ENCODE measurements at places on chromosomes 12 and 14. TPM values are rescaled to one million over a fixed set of nuclear protein-coding genes. Genes with fewer than 3 reads are reported as not detected.

DNA sequence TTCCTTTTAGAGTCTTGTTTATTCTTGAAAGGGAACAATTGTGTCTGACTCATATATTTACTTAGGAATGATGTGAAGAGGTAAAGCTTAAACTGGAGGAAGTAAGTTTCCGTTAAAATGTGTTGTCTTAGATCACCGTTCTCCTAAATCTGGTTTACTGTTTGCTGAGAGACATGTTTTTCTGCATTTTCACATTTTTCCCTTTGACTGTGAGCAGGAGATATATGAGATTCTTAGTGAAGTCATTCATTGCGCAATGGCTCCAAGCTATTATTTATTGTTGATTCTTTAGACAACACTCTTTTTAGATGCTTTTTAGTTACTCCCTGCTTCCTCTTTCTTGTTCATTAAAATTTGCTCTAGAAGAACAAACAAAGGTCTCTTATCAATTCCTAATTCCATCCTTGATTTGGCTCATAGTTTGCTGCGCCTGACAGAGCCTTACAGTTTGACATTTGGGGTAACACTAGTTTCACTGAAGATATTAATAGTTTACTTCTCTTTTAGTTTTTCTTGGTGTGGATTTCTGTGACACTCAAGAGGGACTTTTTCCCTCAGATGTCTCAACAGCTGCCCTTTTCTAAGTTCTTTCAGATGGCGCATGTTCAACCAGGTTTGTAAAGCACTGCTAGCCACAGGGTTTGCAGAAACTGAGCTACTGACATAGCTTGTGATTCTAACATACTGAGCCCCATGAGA is 11.4 kb downstream of the CLECL1 start:
- DNase-seq: no peak

GRCh38 chr12:54596526-54596946 is 8.1 kb upstream of the PPP1R1A start:
- DNase-seq: peak; percentile 15

GRCh38 chr12:131574395-131574771 is 136.5 kb upstream of the SFSWAP start:
- DNase-seq: no peak

- no peak for DNase-seq
Observed at GRCh38 chr12:91094032-91094662, 17.1 kb downstream of the LUM start.

- no peak for DNase-seq
Observed at GRCh38 chr14:102075155-102075554, 11.7 kb downstream of the HSP90AA1 start.

DNA sequence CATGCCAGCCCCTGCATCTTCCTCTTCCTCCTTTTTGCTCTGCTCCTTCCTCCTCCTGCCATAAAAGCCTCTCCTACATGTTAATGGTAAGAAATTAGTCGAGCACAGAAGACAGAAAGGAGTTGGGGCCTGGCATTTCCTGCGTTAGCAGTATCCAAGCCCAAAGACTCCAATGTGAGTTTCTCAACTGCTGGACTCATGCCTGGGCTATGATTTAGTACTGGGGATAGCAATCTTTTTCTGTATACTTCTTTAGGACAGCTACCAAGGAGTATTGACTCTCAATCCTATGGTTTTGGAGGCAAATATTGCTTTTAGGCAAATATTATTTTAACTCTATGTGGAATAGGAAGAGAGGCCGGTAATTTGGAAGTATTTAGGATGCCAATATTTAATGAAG is 18.0 kb upstream of the SLC38A4 start:
- no peak for DNase-seq

DNA sequence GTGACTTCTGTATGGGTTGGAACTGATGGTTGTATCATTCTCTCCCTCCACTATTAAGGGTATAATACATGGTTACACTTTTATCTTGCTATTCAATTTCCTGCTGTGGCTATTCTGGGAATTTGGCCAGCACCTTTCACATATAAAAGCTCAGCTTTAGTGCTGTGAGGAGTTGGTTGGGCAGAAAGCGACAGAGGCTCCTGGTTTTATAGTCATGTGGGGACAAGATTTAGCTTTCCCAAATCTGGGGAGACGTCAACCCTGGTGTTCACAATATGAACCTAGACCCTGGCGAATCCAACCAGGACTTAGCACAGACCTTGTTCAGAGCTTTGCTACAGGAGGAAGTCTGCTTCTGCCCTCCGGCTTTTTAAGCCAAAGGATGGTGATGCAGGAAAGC is 36.5 kb downstream of the FOS start:
- no peak for DNase-seq

DNA sequence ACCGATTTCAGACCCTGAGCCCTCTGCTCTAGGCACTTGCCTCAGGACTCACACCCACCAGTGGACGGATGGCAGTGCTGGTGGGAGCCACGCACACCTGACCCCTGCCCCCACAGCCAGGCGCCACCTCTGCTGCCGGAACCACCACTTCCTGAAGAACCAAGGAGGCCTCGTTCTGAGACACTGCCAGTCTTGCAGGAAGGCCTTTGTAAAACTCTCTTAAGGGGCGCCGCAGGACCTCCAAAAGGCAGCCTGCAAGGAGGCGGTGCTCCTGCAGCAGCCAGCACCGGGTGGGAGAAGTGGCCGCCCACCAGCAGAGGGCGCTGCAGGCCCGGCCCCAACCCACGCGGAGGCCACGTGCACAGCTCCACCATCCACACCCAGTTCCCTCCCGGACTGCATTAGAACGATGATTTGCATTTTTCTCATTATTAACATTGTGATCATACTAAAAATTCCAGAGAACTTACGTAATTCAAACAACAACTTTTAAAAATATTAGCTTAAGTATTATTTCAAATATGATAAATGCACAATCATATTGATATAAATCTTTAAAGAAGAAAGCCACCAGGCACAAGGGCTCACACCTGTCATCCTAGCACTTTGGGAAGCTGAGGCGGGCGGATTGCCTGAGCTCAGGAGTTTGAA is 12.8 kb downstream of the STX2 start:
- DNase-seq: no peak

GRCh38 chr14:99040711-99041110 is 231.3 kb downstream of the BCL11B start:
- no peak for DNase-seq

DNA sequence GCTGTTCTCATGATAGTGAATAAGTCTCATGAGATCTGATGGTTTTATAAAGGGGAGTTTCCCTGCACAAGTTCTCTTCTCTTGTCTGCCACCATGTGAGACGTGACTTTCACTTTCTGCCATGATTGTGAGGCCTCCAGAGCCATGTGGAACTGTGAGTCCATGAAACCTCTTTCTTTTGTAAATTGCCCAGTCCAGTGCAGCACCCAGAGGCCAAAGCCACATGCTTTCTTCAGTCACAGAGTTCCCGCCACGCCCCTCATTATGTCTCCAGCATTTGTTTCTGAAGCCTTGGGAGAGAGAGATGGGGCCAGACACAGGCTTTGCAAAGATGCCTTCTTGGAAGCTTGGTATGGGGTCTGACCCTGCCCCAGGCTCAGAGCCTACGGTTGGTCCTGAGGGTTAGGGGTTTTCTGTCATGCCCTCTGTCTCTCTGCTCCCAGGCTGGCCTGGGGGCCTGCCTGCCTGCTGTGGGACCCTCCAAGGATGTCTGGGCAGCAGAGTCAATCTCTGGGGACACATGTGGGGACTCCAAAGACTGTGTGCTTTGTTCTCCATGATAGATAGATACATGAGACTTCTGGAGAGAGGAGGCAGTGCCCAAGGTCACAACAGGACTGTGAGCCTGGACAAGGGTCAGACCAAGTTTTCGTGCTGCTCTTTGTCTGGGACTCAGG is 114.1 kb upstream of the PRMT8 start:
- no peak for DNase-seq

DNA sequence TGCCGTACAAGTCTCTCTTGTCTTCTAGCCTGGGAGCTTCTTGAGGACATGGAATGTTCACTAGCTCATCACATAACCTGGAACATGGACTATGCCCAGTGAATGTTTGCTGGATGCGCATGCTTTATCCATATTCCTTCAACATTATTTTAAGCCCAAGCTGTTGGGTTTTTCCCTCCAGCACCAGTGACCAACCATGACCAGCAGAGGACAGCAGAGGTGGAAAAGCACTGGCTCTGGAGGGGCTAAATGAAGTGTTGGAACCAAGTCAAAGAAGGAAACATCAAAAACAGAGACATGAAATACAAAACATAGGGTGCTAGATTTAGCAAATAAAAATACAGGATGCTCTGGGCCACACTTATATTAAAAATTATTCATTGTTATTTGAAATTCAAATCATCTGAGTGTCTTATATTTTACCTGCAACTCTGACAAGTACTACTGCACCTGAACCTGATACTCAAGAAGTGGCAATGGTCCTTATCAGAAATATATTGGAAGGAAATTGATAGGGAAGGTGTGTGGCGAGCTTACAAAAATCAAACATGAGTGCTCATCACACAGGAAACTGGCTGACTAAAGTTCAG is 23.1 kb upstream of the HELB start:
- peak; percentile 24 for DNase-seq

GRCh38 chr14:65790172-65790815 is 377.8 kb downstream of the FUT8 start:
- no peak for DNase-seq

DNA sequence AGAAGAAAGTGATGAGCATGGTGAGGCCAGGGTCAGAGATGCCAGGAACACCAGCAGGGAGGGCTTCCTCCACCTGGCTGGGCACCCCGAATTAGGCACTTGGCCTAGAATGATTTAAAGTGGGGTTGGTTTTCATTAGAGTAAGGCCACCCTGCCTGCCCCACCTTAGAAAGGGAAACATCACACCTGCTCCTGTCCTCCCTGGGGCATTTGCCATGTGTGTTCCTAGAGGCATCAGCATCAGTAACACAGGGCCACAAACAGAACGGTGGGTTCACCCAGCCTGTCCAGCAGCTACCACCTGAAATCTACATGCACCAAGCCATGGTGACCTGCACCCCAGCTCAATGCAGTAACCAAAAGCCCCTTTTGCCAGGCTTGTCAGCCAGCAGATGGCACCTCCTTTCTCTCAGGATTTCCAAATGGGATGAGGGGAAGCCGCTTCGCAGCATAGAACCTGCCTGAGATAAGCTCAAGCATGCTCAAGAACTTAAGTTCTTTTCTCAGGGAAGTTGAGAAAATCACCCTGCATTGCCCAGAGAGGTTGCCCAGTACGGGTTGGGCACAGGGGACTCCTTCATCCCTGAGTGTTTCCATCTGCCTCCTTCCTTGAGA is 338.8 kb downstream of the DPF3 start:
- no peak for DNase-seq

DNA sequence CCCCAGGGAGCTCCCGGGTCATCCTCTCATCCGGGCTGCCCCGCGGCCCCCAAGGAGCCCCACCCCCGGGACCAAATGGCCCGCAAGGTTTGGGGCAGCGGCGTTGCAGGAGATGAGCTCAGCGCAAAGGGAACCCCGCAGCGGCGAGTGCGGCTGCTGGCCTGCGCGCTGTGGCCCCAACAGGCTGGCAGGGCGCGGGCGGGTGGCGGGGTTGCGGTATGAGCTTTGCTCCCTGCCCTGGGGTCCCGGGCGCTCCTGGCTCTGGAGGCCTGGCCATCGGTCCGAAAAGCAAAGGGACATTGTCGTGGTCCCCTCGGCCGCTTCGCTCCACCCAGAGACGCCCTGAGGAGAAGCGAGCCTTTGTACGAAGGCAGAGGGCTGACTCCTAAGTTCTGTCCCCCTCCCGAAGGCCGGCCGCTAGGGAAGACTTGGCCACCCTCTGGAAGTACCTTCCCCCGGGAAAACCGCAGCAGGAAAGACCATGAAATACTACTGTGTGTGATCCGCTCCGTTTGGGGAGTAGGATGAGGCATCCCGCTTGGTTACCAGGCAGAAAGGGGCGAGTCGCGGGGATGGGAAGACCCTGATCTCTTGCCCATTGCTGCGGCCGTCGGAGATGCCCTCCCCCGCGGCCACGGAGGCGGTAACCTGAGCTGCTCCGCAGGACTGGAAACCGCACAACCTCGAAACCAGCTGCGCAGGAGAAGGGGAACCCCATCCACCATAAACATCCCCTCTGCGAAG is 620 bp upstream of the NID2 start:
- no peak for DNase-seq

DNA sequence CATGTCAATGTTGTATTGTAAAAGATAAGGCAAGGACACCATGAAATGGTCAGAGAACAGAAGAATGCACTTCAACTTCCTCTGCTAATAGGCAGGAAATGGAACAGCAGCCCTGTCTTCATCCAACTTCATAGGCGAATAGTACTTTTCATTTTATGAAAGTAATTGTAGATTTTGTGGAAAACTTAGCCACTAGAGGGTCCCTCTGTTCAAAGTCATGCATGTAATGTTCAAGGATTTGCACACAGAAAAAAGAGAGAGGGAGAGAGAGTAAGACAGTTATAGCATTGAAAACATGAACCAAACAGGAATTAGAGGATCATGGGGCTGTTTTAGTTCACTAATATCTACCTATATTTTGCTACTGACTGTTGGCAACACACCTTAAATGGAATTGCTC is 172.2 kb downstream of the FLRT2 start:
- no peak for DNase-seq

Gene FERMT2
- total RNA-seq: 72.2 TPM

Gene ASB2
- not detected for total RNA-seq

Gene TAS2R8
- total RNA-seq: not detected

Gene RNASE9
- total RNA-seq: not detected

Gene SCN8A
- total RNA-seq: 0.38 TPM

Gene TMEM19
- total RNA-seq: 34.5 TPM

Gene FAM90A1
- total RNA-seq: not detected

Gene PLA2G1B
- total RNA-seq: not detected

Gene CEP290
- total RNA-seq: 2.8 TPM

Gene RGS6
- not detected for total RNA-seq

Gene CLEC9A
- not detected for total RNA-seq

All from dermis microvascular lymphatic vessel endothelial cell (primary cell).